ENCODE measurements at places on chromosomes 11 and 22.

DNA sequence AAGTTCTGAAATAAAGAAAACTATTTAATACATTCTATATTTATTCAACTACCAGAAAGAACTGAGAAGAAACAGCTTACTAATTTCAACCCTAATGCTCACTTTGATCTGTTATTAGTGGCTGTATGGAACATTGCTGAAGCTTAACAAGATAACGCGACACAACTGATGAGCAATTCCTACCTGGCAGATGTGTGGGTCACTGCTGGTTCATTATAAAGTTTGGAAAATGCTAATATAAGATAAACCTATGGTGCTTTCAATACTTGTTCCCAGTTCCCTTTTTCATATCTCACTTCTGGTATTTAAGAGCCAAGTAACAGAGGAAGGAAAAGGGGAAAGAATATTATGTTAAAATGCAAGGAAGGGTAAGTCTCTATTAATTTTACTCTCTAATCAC lies 10.5 kb downstream of the CTSC start:
- no peak for DNase-seq

DNA sequence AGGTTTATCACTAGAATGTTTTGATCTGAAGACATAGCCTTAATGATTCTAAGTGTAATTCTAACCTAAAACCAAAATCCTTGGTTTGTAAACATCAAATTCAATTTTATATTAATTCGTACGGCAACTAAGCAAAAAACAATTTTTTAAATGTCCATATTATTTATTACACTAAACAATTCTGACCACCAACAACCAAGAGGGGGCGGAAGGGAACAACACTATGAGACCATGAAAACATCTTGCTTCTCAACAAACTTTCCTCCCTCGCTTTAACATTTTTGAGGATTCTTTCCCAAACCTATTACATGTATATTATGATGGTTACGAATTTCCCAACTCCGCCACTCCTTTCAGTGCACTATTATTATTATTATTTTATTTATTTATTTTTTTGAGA lies 6.5 kb upstream of the UCP2 start:
- DNase-seq, result no peak

DNA sequence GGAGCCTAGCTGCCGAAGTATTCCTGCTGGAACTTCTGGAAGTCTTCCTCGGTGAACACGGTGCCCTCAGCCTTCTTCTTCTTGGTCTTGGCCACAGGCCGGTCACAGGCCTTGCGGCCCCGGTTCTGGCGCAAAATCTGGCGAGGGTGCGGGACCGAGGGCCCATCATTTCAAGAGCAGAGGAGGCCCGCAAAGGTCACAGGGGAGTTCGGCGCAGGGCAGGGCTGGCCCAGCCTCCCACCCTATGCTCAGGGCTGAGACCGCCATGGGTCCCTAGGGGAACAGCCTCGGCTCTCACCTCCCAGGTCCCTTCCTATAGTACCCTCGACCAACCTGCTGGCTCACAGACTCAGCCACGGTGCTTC lies 3.1 kb downstream of the RPS19BP1 start:
- DNase-seq, result no peak

GRCh38 chr11:134660416-134660815 lies 248.4 kb upstream of the B3GAT1 start:
- no peak for DNase-seq

DNA sequence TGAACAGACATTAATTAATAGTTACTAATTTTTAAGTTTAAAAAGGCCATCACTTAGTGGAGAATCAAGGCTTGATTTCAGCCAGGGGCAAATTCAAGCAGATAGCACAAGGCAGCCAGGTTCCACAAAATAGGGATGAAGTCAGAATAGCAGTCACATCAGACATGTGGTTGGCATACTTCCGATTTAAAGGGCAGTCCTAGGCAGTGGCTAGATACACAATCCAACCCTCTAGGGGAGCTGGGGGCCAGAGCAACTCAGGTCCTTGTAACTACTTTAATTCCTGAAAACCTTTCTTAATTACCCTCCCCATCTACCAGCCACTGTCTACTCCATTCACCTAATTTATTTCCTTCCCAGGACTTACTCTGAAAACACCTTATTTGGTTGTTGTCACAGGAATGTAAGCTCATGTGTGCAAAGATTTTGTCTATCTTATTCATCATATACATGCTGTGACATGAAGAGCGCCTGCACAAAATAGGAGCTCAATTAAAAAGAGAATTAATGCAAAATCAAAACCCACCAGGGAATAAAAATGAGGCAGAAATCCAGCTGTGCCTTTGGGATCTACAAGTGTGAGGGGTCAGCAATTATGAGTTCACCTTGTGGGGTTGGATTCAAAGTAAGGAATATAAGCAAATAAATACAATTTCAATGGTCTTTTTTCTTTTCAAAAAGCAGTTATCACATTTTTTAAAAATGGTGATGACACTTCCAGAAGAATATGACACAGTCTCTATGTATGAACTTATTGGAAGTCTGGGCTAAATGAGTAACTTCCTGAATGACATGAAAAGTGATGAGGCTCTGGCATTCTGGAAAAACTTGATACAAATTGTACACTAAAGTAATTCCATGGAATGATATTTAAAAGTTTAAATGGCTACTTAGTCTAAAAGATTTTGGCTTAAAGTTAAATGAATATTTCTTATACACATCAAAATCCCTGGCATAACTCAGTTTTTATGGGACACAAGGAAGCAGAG lies 53.8 kb downstream of the COPB1 start:
- DNase-seq, result no peak

DNA sequence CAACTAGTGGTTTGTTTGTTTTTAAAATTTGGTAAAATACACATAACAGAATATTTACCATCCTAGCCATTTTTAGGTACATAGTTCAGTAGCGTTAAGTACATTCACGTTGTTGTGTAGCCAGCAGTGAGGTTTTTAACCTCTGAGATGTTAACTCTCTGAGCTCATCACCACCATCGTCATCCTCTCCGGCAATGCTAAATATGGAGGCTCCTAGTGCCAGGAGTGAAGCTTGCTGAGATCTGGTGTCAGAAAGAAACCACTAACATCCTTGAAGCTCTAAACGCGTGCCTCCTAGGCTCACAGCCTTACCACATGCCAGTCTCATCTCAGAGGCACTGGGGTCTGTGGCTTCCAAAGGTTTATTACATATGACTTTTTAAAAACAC lies 330.2 kb upstream of the B3GAT1 start:
- no peak for DNase-seq

DNA sequence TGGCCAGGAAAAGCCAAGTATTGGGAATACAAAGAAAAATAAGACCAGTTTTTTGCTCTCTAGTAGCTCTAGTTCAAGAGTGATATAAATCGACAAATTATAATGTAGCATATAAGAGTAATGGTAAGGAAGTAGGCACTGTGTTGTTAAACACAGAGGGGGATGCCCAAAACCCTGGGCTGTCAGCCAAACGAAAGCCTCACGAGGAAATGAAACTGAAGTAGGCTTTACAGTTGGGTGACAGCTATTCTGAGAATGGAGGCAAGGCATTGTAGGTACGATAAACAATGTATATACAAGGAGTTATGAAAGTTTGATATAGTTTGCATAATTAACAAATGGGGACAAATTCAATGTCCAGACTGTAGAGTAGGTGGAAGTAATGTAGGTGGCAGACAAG lies 176.4 kb downstream of the FAM181B start:
- no peak for DNase-seq

GRCh38 chr11:39462506-39462905 lies 1996.9 kb downstream of the LRRC4C start:
- no peak for DNase-seq

DNA sequence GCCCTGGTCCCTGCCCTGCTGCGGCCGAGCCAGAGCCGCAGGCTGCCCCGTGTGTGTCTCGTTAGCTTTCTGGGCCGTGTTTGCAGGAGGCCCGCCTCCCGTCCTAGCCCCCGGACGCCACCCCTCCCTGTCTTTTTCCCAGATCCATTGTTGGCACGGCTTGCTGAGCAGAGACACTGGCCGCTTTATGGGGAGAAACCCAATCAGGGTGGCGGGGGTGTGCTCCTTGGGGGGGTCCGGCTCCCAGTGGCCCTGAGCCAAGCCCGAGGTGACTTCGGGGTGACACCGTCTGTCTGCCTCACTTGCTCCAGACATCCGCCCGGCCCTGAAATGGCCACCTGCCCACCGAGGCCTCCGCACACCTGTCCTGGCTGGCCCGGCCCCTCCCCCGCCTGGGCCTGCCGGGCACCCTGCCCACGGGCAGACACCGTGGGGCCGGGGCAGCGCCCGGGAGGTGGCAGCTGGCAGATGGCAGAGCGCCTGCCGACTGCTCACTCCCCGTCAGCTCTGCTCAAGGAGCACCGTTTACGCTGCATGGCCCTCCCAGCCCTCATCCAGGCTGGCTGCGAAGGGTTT lies 43.1 kb upstream of the PPARA start:
- no peak for DNase-seq

DNA sequence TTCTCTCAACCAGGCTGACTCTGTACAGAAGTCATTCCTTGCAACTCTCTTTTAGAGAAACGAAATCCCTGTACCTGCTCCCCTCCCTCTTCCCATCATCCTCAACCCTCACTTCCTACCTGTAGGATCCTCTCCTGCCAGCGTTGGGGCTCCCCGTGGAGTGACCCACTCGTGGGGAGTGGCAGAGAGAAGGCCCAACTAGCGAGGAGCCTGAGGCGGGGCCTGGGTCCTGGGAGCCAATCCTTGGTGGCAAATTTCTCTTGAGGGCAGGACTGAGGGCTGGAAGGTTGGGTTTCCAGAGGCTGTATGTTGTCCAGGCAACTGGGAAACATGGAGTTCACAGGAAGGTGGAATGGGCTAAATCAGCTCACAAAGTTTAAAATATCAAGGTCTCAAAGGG lies 10.4 kb downstream of the NHERF4 start:
- DNase-seq, result no peak

GRCh38 chr11:123233280-123233974 lies 38.4 kb upstream of the CLMP start:
- DNase-seq, result peak; percentile 25

GRCh38 chr11:1012740-1013630 lies 23.5 kb downstream of the MUC6 start:
- DNase-seq, result no peak
